ENCODE measurements at places on chromosomes 3 and 15.

DNA sequence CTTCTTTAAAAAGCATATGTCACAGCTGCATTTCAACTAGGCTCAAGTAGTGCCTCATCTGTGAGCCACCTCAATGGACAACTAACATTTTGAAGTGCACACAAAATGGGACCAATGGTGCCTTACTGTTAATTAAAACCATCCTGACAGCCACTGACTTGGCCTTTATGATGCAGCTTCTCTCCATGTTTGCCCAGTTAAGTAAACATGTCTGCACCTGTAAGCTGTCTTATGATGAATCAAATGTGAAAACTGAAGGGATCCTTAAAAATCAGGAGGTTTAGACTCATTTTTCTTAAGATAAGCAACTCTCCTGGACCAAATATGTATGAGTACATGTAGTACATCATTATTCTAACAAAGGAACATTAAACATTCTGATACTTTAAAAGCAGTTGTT, 861.6 kb downstream of the ROBO1 start:
- no peak for DNase-seq

- DNase-seq: no peak
Observed at GRCh38 chr3:127699416-127700300, 26.9 kb downstream of the ABTB1 start.

- DNase-seq: no peak
Observed at GRCh38 chr15:36797128-36797527, 217.7 kb downstream of the CDIN1 start.

- no peak for DNase-seq
Observed at GRCh38 chr3:189232790-189233189, 61.0 kb downstream of the TPRG1 start.

DNA sequence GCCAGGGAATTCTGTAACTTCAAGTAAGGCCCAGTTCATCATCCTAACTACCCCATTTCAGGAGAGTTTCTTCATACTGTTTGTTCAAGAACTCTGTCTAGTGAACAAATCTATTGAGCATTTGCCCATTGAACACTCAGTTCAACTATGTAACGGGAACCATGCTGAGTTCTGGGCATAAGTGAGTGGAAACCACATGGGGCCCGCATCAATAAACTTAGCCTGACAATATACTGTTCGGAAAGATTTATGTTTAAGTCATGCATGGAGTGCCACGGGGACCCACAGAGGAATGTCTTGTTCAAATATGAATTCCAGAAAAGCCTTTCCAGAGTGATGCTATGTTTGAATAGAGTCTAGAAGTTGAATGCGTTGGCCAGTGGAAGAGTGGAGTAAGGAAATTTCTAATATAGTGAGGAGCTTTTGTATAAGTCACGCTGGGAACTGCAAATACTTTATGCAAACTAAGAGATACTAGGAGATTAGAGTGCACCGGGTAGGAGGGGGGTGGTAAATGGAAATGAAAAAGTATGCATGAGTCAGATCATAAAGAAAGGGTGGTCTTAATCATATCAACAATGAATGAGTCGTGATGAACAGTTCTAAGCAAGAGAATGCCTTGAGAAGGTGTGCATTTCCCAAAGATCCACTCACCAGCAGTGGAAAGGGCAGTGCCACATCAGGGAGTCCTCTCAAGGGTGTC, 279.8 kb downstream of the VPS13C start:
- DNase-seq: no peak

DNA sequence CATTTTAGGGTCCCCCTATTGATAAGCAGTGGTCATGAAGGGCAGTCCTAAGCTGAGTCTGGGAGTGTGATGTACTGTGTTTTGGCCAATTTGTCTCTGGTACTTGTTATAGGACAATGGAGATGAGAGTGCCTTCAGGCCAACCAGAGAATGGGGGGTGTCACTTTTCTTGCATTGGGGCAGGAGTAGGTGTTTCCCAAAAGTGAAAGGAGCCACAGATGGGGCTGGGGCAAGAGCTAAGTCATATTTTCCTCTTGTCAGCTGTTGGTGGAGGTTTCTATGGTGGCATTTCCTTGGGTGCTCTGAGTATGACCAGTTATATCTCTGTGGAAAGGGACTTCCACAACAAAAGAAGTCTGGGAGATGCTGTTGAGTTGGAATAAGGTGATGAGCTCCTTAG, 24.7 kb upstream of the BSN start:
- DNase-seq: no peak

DNA sequence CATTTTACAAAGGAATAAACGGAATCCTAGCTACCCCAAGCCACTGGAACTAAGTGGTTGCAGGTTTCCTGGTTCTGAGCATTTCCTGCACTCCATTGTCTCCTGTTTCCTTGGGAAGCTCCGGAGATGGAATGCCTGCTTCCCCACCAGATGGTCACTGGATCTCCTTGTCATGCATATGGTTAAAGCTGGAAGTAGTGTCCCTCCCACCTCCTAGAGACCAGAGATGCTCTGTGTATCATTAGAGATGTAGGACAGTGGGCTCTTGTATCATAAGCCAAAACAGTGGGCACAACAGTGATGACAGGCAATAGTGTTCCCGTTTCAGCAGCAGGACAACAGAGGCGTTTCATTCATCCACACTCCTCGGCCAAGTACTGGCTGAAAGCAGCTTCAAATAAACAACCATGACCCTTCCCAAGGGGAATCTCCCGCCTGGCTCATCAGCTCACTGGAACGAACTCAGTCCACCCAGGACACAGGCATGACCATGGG, 136.2 kb upstream of the EIF1B start:
- DNase-seq: no peak

GRCh38 chr3:6435951-6436350, 425.0 kb upstream of the GRM7 start:
- DNase-seq: no peak

DNA sequence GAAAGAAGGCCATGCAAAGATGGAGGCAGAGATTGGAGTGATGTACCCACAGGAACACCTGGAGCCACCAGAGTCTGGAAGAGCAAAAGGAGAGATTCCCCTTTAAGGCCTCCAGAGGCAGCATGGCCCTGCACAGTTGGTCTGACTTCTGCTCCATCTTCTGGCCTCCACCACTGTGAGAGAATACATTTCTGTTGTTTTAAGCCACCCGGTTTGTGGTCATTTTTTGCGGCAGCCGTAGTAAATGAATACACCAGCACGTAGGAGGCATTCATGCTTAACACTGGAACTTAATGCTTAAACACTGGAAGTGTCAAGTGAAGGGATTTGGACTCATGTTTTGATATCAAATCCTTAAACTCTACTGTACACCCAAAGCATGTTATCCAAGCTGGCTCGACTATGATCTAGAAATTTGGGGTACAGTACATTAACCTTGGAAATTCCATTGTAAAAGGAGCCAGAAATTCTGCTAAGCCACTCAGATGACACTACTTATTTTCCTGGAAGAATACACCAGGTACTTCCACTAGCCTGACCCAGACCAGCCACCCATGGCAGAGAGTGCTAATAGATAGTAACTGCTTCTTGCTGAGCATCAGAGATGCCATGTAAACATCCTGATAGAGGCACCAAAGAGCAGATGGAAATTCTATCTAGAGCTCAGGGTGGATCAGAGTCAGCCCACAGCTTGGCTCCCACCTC, 190.9 kb downstream of the ADAMTS9 start:
- no peak for DNase-seq

DNA sequence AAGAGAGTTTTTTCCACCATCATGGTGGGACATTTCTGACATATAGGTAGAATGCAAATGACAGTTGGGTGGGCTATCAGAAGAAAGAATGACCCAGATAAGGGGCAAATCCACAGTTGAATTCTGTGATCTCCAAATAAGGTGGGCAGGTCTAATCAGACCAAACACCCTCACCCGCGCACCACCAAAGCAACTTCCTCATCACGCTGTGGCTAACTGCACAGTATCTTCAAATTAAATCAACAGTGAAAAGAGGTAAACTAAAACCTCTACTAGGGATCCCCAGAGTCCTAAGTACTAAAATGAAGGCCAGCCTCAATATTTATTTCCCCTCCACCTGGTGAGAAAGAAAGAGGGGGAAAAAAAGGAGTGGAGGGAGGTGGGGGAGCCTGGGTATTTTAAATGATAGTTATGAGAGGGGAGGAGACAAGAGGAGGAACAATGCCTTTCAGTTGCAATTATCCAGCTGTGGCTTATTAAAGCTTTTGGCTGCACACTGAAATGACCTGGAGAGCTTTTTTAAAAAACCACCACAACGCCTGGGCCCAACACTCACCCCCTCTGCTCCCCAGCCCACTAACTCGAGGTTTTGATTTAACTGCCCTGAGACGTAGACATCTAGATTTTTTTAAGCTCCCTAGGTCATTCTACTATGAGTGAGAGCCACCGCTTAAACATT, 61.0 kb downstream of the LRIG1 start:
- no peak for DNase-seq

All from activated CD4-positive, alpha-beta T cell treated with anti-CD3 and anti-CD28 coated beads, Interleukin-2, amount 50 U/mL, for 24 hours (primary cell).